Foreskin keratinocyte (primary cell): ENCODE measurements at places on chromosomes 6 and 20. TPM values are rescaled to one million over a fixed set of nuclear protein-coding genes. Genes with fewer than 3 reads are reported as not detected.

TCP11 gene
- 0.07 TPM in 1 of 2 replicates, not detected in the other for total RNA-seq

HLA-DRB1 gene
- not detected in 2 replicates for total RNA-seq

MEI4 gene
- not detected in 2 replicates for total RNA-seq

CNR1 gene
- total RNA-seq = not detected in 2 replicates

TRIM10 gene
- total RNA-seq = not detected in 2 replicates

WFDC12 gene
- total RNA-seq = 0.18 and 0.61 TPM in 2 replicates

EDEM2 gene
- total RNA-seq = 24.2 and 27.0 TPM in 2 replicates

FLRT3 gene
- 53.6 and 61.2 TPM in 2 replicates for total RNA-seq

OTOR gene
- total RNA-seq = not detected in 2 replicates

CLDN20 gene
- not detected in 2 replicates for total RNA-seq

SLC2A10 gene
- total RNA-seq = 0.11 and 0.37 TPM in 2 replicates

PDYN gene
- not detected in 2 replicates for total RNA-seq

CST4 gene
- total RNA-seq = not detected in 2 replicates

CGAS gene
- 6.3 and 6.7 TPM in 2 replicates for total RNA-seq

SERAC1 gene
- total RNA-seq = 5.3 and 5.8 TPM in 2 replicates
